ENCODE measurements at places on chromosomes 5 and 9.

GRCh38 chr9:13110766-13111417, 168.6 kb downstream of the MPDZ start:
- no peak for DNase-seq

- peak; percentile 13 for DNase-seq
Observed at GRCh38 chr9:110626101-110626829, 42.3 kb upstream of the MUSK start.

- no peak for DNase-seq
Observed at GRCh38 chr9:103658156-103658555, 436.0 kb upstream of the SMC2 start.

GRCh38 chr9:137764981-137765380, 112.6 kb upstream of the CACNA1B start:
- no peak for DNase-seq

GRCh38 chr9:21831841-21832509, 29.5 kb downstream of the MTAP start:
- peak; percentile 95 for DNase-seq

GRCh38 chr5:159286420-159287035, 23.4 kb downstream of the UBLCP1 start:
- peak; percentile 27 for DNase-seq

DNA sequence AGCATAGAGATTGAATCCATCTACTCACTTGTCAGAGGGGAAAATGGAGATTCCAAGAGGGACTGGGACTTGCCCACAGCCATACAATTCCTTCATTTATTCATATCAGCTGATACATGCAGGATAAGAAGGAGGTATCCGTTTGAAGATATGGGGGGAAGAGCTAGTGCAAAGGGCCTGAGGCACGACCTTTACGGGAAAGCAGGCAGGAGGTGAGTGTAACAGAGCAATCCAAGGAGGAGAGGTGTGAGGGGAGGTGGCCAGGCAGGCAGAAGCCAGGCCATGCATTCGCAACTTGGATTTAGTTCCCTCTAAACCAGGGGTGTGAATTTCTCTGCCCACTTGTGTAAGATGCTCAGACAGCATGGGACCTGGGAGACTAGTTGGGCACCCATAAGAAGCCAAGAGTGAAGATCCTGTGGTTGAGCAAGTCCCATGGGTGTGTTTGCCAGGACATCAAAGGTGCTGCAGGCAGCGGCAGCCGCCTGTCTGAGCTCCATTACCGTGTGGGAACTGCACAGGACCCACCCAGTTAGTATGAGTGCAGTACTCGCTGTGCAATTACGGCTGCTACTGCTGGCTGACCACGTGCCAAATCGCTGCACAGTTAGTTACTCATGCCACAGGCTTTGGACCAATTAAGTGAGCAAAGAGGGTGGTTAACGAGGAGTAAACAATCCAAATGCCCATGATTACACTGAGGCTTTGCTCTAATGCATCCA, 31.4 kb upstream of the FAT2 start:
- no peak for DNase-seq

DNA sequence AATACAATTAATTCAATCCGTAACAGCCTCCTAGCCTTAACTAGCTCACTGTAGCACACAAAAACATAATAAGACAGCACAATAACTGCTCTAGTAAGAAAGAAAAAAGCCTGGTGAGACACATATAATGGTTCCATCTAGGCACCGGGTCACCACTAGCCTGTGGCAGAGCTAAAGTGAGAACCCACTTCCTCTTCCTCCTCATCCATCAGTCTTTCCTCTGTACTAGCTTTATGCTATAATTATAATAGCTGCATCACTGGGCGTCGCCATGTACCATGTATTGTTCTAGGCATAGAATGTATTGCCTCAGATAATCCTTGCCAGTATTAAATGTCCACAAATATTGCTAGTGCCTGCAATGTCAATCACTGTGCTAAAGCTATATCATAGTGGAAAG, 23.1 kb downstream of the ADRB2 start:
- DNase-seq = no peak

DNA sequence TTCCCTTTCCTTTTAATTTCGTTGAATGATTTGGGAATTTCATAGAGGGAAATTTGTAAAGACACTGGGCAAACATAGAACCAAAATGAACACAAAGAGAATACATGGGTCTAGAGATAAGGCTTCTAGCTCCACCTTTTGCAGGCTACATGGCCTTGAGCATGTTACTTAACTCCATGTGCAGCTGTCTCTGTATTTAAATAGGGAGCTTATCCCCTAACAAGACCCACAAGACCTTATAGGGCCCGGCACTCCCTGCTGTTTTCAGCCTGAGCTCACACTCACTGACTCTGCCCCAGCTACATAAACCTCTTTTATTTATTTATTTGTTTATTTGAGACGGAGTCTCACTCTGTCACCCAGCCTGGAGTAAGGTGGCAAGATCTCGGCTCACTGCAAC, 30.6 kb upstream of the TLE1 start:
- no peak for DNase-seq

GRCh38 chr5:95986001-95986400, 24.4 kb upstream of the ELL2 start:
- DNase-seq = no peak
